ENCODE measurements at places on chromosomes 12 and 14.

DNA sequence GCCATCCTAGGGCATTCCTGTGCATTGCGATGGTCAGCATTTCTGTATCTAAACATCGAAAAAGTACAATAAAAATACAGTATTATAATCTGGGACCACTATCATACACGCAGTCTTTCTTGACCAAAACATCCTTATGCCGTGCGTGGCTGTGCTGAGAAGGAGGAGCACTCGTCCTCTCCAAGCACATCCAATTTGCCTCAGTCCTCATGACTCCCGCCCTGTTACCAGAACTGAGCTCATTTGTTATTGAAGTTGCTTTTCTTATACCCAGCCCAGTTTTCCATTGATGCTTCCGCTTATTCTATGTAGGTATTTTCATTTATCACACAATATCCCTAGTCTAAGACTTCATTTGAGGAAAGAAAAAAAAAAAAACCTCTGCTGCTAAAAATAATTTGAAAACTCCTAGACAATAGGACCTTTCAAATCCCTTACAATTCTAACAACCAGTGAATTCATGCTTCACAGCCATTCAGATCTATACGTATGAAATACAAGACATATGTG is 236.9 kb upstream of the PLEKHG7 start:
- DNase-seq: no peak

DNA sequence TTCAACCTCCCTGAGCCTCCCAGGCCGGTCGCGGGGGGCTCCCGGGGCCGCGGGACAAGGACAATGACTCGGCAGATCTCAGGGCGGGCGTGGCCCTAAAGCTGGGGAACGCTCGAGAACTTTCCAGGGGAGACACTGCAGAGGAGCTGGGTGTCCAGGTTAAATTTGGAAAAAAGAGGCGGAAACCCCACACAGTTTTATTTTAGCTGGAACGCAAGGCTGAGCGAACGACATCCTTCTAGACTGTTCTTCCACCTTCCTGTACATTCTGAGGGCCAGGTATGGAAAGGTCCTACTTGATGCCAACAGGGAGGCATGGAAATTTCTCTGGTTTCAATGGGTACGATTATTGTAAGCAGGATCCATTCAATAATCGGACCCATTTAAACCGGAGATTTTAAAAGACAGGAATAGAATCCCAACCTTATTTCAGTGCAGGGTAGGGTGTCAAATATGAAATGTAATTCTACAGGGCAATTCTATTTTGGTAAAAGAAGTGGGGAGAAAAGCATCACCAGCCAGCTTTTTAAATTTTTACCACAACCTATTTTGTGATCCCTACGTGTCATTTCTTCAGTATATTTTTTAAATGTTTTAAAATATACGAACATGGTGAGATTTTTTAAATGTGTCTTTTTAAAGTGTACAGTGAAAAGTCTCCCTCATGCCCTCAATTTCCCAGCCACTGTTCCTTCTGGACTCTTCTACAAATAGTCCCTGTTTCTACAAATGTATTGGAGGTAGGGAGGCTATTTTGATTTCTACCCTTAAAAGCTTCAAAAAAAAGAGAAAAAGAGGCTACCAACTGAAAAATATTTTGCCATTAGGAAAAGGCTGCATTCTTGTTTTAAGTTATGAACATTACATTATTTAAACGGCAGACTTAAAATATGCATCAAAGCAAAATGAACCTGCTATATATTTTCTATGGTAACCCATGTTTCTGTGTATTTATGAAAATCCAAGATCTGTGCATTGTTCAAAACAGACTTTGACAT is 1.1 kb upstream of the UBC start:
- DNase-seq: no peak

DNA sequence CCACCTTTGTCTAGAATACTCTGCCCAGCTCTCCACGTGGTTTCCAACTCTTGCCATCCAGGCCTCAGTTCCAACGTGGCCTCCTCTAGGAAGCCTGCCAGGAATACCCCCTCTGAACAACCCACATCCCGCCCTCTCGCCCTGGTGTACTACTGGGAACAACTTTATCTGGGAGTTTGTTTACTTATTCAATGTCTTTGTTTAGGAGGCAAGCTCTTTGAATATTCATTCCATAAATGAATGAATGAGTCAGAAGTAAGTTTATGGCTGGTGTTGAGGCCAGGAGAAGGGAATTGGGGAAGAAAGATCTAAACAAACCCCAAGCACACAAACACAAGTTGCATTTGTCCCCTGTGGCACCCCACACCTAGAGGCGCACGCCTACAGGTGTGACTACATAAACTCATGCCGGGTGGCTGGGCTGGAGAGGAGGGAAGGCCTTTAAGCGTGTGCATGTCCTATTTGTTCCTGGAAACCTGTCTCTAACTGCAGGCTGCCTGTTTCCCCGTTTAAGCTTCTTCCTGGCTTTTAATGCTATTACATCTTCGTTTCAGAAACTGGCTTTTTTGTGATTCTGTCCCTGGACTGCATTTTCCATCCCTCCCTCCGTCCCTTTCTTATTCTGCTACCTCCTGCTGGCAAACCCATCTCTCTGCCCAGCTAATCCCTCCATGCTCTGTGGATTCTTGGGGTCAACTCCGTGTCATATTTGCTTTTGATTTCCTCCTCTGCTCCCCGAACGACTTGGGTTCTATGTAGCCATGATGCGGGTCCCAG is 57.9 kb downstream of the FZD10 start:
- DNase-seq: no peak

DNA sequence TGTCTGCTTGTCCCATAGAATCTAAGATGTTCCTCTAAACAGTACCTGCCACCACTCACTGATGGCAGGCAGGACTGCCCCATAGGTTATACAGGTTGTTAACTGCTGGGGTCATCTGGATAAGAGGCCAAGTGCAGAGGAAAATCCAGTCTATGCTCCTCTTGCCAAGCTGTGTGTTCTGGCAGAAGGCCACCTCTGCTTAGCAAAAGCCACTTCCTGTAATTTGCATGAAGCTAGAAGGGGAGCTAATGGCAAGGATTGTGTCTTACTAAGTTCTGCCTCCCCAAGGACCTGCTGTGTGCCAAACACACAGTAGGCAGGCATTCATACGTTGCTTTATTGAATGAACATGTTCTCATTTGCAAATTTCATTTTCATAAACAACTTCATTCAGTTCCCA is 445.4 kb downstream of the BCL11B start:
- DNase-seq: no peak

DNA sequence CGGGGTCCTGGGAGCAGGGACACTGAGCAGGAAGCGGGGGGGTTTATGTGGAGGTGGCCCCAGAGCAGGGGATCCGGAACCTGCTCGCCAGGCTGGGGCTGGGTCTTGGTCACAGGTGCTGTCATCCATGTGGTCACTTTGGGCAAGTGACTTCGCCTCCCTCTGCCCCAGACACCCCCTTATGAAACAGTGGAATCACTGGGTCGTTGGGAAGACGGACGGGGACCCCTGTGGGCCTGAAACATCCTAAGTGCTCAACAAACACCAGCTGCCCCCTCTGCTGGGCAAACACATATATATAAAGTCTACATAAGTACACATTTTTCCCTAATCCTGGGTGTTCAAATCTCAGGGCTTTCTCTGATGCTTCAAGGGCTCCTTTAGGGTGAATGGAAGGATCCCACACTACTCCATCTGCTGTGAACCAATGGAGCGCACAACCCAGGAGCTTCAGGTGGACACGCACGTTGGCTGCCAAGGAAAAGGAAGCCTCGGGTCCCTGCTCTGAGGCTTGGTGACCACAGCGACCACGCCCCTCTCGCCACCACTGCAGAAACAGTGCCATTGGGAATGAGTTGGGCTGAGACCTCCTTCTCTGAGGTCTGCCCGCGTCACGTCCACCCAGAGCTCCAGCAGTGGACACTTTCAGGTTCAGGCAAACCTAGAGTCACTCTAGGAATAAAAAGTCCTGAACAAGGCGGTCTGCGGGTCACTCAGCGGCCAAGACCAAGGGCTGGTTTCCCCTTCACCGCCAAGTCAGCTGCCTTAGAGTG is 54.6 kb downstream of the CDC42BPB start:
- DNase-seq: no peak

DNA sequence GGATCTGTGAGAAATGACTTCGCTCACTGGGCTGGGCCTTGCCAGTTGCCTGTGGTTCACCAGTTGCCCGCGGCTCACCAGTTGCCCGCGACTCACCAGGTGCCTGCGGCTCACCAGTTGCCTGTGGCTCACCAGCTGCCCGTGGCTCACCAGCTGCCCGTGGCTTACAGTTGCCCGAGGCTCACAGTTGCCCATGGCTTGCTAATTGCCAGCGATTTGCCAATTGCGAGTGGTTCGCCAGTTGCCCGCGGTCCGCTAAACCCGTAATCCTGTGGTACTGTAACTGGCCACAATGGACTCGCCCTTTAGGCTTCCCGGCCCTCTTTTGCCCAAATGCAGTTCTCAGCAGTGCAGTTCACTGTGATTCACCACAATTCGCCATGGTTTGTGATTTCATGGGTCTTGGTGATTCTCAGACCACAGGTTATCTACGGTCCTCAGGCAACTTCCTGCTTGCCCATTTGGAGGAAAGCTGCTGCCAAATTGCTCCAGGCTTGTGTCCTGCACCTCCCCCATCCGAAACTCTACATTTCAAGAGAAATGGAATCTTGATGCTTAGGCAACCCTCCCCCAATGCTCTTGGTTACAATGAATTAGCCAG is 15.0 kb upstream of the MEG3 start:
- DNase-seq: no peak

- DNase-seq: no peak
Observed at GRCh38 chr14:63857466-63858030, 4.7 kb downstream of the SYNE2 start.

- peak; percentile 36 for DNase-seq
Observed at GRCh38 chr12:96187956-96188355, 6.2 kb upstream of the ELK3 start.

DNA sequence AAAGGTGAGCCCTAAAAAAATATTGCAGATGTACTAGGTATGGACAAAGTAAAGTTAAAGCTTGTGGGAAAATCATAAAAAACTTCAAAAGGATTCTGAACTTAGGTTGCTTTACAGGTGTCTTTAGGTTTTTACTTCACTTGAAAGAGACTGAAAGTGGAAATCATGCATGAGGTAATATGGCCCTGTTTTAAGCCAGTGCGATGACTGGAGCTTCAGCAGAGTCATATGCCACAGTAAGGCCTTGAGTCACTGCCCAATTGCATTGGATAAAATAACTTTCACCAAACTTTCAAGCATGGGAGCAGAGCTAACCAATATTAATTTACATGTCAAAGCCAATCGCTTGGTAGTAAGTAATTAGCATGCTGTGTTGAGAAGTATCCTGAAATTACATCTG is 63.9 kb upstream of the TMEM260 start:
- no peak for DNase-seq

DNA sequence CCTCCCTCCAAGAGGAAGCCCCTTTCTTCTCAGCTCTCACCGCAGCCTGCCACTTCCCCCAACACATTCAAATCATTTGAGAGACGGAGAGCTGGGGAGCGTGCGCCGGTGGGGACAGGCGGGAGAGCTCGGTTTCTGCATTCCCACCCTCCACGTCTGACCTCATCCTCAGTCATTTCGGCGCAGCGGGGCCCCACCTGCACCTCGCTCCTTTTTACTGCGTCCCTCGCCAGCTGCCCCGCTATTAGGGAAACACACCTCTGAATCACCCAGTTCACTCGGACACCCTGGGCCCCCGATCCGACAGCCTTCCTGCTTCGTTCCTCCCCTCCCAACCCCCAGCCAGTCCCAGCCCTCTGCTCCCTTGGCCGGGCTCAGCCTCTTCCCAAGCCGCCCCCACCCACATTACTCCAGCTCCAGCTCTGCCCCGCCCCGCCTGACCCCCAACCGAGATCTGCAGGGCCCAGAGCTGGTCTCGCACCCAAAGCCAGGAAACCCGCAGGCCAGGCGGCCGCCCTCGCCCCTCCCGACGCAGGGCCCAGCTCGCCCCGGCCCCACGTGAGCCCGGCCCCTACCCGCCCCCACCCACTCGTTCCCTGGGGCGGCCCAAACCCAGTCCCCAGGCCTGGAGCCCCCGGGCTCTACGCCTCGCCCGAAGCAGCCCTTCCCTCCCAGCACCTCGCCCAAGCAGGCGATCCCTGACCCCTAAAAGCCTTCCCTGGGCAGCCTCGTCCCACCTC is 783 bp downstream of the CORO1C start:
- DNase-seq: no peak

DNA sequence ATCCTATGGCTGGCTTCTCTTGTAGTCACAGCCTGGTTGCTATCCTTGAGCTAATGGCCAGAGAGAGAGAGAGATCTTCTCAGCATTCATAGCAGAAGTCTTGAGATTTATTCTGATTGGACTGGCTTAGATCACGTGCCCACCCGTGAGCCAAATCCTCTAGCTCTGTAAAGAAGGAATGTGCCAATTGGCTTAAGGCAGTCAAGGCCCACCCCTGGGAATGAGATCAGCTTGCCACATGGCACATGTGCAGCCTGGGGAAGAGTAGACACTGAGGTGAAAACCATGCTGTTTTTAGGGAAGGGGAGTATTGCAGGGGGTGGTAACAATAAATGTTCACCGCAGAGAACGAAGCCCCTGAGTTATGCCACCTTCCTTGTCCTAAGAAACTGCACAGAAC is 36.3 kb downstream of the PLEKHG7 start:
- no peak for DNase-seq

DNA sequence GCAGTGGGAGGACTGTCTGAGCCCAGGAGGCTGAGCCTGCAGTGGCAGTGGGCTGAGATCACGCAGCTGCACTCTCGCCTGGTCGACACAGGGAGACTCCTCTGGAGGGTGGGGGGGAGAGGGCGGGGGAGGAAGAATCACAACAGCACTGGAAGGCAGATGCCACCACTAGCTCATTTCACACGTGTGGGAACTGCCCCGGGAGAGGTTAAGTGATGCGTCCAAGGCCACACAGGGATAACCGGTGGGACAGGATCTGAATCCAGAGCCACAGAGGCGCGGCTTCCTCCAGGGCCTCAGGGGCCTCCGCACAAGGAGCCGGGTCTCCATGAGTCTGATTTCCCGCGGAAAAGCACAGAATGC is 20.8 kb downstream of the STX2 start:
- DNase-seq: no peak

- no peak for DNase-seq
Observed at GRCh38 chr12:13843841-13844240, 137.6 kb downstream of the GRIN2B start.

DNA sequence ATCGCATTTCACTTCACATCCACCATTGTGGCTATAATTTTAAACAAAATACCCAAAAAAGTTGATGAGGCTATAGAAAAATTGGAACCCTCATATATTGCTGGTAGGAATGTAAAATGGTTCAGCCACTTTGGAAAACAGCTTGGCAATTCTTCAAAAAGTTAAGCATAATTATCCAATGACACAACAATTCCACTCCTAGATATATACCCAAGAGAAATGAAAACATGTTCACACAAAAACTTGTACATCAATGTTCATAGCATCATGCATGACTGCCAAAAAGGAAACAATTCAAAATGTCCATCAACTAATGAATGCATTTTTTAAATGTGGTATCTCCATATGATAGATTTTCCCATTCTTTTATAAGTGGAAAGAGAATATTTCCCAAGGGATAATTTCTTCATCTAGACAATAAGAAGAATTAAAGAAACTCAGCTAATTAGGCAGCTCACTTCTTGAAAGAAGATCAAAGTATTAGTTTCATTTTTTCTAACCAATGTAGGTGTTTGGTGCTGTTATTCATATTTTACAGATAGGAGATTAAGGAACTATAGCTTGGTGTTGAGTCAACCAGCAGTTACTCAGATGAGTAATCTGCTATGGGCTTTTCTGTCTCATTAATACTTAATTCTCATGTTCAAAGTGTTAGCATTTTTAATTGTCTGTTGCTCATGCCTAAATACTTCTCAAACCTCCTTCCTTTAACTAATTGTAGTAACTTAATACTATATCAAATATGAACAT is 32.8 kb downstream of the YEATS4 start:
- DNase-seq: no peak

- DNase-seq: no peak
Observed at GRCh38 chr12:2374092-2374906, 321.5 kb downstream of the CACNA1C start.

Data from NCI-H446 (cell line).